Inflammatory macrophage (primary cell): ENCODE measurements at places on chromosomes 2 and 18.

- DNase-seq = peak; percentile 49
Observed at GRCh38 chr2:73291461-73292315, 1.7 kb downstream of the EGR4 start.

DNA sequence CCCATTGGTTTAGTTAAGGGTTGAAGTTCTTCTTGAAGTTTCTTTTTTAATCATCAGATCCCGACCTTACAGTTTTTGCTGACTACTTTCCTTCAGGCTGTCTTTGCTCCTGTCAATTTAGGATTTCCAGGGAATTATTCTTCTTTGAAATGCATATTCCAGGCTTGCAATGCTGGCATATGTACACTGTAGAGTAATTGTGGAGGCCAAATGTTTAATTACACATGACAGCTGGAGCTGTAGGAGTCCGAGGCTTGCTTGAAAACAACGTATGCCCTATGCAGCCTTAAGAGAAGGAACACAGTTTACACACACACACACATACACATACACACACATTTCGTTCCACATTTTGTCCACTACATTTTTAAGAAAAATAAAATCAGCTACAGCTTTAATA, 602.3 kb downstream of the TMEM182 start:
- no peak for DNase-seq

- no peak for DNase-seq
Observed at GRCh38 chr2:198961547-198961946, 496.2 kb downstream of the SATB2 start.

GRCh38 chr2:154455166-154455565, 243.3 kb upstream of the KCNJ3 start:
- DNase-seq = no peak

DNA sequence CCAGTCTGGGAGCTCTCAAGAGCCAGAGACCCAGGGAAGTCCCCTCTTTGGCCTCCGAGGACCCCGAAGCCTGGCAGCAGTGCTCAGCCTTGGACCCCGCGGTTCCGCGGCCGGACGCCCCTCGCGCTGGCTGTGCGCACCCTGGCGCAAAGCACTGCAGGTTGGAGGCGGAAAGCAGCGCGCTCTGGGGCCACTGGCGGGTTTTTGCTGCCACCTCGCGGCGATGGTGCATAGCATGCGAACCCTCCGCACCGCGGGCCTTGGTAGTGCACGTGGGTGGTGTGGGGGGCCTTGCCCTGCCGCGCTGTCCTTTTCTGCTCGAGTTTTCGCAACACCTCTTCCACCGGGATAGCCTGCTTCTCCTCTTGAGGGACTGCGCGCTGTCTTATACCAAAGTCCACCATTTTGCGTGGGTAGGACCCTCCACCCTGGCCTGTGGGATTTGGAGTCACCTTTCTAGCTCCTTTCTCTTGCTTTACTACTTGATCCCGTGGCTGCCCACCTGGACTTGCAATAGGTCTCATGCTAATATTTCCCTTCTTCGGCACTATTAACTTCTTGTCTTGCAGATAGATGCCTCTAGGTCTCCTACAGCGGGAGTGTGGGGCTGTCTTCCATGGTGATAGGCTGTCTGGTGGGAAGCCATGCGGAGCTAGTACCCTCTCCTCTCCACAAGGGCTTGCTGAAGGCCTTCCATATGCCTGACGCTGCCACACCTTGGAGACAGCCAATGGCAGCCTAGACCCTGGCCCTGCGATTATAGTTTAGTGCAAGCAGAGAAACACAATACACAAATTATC, 14.3 kb downstream of the SIX3 start:
- peak; percentile 75 for DNase-seq

DNA sequence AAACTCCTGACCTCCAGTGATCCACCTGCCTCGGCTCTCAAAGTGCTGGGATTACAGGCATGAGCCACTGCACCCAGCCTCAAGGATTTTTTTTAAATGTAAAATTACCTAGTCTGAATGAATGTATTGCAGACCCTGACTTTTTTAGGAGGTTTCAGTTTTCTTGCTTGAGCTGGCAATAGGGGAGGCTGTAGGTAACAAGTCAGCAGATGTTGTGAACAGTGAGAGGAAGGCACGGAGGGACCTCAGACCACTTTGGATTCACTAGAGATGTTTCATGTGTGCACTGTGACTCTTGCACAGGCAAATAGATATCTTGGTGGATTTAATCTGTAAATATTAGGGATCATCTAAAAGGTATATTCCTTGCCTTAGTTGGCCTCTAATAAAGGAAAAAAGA, 6.4 kb downstream of the NDUFV2 start:
- no peak for DNase-seq

- DNase-seq = no peak
Observed at GRCh38 chr18:78891185-78891762, 88.3 kb upstream of the SALL3 start.
